Liver (tissue), 10 donors: ENCODE measurements at places on chromosomes 12 and 14. TPM values are rescaled to one million over a fixed set of nuclear protein-coding genes. Genes with fewer than 3 reads are reported as not detected.

Gene CBLN3
- 0.07 TPM for polyA plus RNA-seq

Gene VPS29
- polyA plus RNA-seq: 74.1 TPM

GRCh38 chr12:68434391-68435298 is 102.5 kb upstream of the MDM1 start:
- no peak overlapping the region for H3K27ac ChIP-seq
- no peak for DNase-seq
- no peak overlapping the region for H3K4me3 ChIP-seq
- no peaks in the 10 kb centered on the region for H3K4me1 ChIP-seq
- no peaks in the 10 kb centered on the region for H3K36me3 ChIP-seq
- H3K27me3 ChIP-seq: no peaks in the 10 kb centered on the region

- H3K27ac ChIP-seq: no peak overlapping the region
- DNase-seq: no peak
- no peaks in the 10 kb centered on the region for H3K27me3 ChIP-seq
- H3K4me3 ChIP-seq: no peak overlapping the region
- H3K36me3 ChIP-seq: no peaks in the 10 kb centered on the region
Measured at GRCh38 chr14:73602994-73603393, 9.3 kb upstream of the ACOT6 start.
